Gastrocnemius medialis (tissue), 4 donors: ENCODE measurements at places on chromosomes 7 and 10. TPM values are rescaled to one million over a fixed set of nuclear protein-coding genes. Genes with fewer than 3 reads are reported as not detected.

The GRM3 gene
- total RNA-seq = not detected

The MPLKIP gene
- 19.1 TPM for total RNA-seq

The JMJD1C gene
- total RNA-seq = 22.5 TPM

The RELN gene
- 0.73 TPM for total RNA-seq
